ENCODE measurements at places on chromosomes 3 and 15.

DNA sequence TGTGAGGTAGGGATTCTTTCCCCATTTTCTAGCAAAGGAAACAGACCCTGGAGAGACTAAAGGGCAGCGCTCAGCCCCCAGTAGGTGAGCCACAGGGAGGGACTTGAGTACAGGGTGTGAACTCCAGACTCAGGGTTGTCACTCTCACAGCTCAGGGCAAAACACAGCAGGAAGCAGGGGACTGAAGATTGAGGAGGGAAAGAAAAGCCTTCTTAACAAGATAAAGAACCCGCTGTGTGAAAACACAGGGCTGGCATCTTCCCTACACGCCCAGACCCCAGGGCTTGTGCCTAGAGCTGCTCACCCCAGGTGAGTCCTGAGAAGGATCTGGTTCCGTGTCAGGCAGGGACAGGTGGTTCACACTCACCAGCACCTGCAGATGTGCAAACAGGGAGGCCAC, 59.6 kb downstream of the ABTB1 start:
- no peak for DNase-seq

- DNase-seq, result no peak
These were observed 247.3 kb upstream of the SUCLG2 start for GRCh38 chr3:67901681-67902080.

DNA sequence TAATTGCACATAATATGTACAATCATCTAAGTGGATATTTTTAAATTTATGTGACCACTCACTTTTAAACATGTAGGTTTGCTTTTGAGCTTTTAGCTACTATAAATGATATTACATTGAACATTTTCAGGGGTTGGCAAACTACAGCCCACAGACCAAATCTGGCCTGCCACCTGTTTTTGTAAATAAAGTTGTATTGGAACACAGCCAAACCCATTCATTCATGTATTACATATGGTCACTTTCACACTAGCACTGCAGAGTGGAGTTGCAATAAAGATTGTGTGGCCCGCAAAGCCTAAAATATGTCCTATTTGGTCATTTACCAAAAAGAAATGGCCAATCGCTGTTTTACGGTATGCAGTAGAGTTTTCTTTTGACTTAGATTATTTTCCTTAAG, 21.2 kb downstream of the CMTM7 start:
- DNase-seq, result no peak

DNA sequence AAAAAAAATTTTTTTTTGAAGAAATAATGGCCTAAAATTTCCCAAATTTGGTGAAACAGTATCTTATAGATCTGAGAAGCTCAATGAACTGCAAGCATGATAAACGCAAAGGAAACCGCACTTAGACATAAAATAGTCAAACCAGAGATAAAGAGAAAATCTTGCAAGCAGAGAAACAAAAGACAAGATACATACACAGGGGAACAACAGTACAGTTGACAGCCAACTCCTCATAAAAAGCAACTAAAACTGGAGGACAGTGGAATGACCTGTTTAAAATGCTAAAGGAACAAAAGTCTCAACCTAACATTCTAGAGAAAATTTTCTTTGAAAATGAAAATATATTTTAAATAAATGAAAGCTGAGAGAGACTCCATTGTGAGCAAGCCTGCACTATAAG, 107.5 kb downstream of the RASA2 start:
- no peak for DNase-seq

GRCh38 chr3:104916971-104917370, 449.7 kb upstream of the ALCAM start:
- DNase-seq, result no peak

- no peak for DNase-seq
These were observed 689.9 kb upstream of the SEMA6D start for GRCh38 chr15:47027322-47027946.

GRCh38 chr3:185423178-185423577, 60.2 kb downstream of the MAP3K13 start:
- DNase-seq, result no peak

DNA sequence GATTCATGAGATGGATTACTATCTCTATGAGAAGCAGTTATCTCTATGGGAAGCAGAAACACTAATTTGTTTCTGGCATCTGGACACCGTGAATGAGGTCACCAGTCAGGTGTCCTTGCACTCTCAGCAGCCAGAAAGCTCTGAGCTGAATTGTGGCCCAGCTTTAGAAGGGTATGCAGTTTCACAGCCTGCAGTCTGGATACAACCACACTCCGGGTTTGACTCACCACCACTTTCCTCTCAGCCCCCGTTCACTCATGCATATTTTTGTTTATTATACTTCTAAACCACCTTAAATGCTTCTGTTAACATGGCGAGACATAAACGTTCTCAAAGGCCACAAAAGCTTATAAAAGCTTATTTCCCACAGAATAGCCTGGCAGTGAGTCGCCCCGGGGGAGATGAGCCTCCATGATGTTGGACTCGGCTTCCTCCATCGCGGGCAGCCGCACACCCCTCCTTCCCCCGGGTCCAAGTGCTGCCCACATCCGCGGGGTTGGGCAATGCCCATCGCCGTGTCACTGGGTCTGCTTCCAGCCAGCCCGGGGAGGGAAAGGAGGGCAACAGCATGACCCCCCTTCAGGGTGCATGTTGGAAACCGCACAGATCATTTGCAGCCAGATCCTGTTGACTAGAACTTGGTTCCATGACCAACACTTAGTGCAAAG, 16.8 kb upstream of the SLC41A3 start:
- DNase-seq, result no peak

GRCh38 chr3:130506031-130506430, 10.9 kb upstream of the COL6A6 start:
- DNase-seq, result no peak

- DNase-seq, result no peak
These were observed 199.9 kb downstream of the VGLL3 start for GRCh38 chr3:86790884-86791549.

DNA sequence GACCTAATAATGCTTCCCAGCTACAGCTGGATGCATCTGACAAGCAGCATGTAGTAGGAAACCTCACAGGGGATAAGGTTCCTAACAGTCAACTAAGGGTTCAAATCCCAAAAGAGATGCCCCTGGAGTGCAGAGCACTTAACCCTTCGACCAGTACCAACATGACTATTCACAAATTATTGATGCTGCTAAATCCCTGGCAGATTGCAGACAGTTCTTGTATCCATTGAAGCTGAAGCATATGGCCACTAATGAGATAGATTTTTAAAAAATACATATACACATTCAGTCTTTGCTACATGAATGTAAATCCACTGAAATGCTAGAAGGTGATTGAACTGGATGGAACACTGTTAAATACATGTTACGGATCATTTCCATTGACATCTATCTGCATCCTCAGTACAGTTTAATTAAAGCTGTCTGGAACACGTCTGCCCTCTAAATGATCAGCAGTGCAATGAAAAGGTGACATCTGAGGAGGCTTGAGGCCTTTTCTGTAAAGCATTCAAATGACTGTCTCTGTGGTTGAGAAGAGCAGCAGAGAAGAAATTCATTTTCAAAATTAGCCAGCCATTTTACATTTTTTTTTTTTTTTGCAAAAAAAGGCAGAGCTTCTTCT, 19.5 kb upstream of the NANOGP8 start:
- no peak for DNase-seq

DNA sequence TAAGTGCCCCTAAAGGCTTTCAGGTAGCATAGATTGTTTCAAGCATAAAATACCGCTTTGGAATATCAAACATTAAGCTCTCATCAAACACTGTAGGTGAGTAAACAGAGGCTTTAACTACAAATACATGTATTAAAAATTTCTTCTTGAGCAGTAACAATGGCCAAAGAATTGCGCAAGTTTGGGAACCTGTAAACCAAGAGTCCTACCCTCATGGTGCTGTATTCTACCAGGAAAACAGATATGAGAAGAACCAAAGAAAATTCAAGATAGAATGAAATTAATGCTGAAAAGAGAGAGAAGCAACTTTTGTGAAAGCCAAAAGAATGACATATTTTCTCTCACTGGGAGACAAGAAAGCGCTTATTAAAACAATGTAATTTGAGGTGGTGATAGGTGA, 45.5 kb downstream of the CPNE4 start:
- no peak for DNase-seq

DNA sequence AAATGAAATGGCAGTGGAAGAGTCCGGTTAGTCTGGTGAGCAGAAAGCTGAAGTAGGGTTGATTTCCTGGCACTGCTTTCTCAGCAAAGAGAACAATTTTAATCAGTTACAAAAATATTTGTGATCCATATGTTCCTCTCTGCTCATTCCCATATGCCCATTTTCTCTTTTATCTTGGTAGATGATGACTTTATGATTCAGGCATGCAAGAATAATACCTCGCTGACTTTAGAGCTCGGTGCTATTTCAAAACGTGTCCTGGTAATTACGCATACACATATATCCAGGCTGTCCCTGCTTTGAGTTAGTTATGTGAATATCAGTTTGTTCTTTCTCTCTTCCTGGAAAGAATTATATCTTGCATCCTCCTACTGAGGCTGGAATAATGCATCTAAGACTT, 38.5 kb downstream of the ARPP21 start:
- DNase-seq, result no peak

DNA sequence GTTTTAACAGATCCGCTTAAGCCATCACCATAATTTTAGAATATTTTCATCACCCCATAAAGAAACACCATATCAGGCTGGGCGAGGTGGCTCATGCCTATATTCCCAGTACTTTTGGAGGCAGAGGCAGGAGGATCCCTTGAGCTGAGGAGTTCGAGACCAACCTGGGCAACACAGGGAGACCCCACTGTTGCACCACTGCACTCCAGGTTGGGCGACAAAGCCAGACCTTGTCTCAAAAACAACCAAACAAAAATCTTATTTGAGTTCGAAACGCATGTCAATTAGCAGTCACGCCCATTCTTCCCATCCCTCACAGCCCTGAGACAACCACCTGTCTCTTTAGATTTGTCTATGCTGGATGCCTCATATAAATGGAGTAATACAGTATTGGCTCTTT, 119.9 kb downstream of the KLF13 start:
- no peak for DNase-seq

GRCh38 chr3:128366136-128366535, 100.6 kb downstream of the DNAJB8 start:
- DNase-seq, result no peak

DNA sequence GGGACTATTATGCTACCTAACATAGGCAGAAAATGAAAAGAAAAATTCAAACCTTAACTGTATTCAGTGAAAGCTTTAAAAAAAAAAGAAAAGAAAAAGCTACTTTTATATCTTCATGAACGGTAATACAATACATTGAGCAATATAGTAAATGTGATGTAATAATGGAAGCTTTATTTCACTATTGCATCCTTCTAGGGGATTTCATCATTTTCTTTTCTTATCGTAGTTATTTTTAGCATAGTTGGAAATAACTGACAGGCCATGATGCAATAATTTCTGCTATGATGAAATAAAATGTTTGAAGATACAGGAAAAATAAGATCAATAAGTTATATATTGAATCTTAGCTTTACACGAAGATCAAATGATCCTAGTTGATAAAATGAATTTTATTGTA, 40.3 kb upstream of the ZCWPW2 start:
- no peak for DNase-seq

DNA sequence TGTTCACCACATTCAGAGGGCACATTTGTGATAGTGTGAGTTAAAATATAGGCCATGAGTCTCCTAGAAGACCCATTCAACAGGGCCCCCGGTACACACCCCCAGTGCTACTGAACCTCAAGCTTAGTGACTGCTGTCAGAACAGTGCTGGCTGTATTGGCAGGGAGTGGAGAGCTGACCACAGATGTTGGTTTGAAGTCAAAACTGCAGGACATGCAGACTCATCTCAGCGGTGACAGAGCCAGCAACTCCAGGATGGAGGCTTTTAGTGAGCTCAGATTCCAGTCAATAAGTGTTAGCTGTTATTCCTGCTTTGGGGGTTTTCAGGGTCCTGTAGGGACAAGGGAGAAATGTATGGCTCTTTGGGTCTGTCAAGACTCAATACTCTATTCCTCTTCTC, 29.1 kb downstream of the PRR20G start:
- no peak for DNase-seq

DNA sequence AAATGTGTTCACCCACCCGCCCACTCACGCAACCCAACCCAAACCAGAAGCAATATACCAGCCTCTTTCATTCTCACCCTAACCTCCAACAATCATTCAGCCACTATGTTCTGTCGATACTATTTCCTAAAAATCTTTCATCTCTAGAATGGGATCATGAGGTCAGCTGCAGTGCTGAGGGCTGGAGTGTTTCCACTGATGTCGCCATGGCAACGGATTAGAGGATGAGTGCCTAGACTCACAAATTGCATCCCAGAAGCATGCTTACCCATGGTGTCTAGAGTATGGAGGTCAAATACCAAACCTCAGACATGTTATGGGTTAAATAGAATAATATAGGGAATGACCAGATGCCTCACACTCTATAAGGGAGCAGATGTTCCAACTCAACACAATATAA, 138.5 kb downstream of the GABRB3 start:
- no peak for DNase-seq

DNA sequence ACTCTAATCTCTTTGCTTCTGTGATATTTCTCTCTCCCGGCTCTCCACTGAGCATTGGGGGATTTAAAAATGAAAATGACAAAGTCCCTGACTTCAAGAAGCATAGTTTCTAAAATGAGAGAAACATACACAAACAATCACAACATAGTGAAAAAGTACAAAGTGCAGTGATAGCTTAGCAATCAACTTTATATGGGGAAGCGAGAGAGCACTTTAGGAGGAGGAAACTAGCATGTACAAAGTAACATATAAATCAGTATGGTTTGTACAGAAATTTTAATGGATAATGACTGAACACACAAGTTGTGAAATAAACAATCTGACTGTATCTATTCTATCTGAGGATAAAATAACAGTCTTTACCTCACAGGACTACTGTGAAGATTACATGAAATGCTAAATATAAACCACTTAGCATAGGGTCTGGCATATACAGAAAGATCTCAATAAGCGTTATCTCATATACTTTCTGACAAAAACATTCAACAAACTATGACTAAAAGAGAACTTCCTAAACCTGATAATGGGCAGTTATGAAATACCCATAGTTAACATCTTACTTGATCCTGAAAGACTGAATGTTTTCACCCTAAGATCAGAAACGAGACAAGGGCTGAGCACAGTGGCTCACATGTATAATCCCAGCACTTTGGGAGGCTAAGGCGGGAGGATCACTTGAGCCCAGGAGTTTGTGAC, 61.2 kb downstream of the PEAK1 start:
- no peak for DNase-seq

- DNase-seq, result no peak
These were observed 69.3 kb upstream of the BFSP2 start for GRCh38 chr3:133330522-133330921.

GRCh38 chr3:35653347-35653746, 14.0 kb downstream of the ARPP21 start:
- no peak for DNase-seq

DNA sequence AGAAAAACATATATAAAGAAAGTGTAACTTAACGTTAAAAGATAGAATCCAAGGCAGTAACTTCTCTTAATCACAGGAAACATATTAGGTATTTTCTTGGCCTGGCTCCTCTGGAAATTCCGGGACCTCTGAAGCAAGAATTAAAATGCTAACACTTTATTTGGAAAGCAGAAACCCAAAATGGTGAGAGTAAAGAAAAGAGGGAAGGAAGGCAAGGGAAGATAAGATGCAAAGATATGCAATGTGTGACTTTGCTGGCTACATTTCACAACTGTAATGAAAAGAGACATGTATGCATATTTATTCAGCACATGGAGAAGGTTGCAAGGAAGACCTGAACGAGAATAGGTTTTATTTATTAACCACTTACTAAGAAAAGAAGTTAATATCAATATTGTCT, 372.5 kb downstream of the TBL1XR1 start:
- no peak for DNase-seq

- no peak for DNase-seq
These were observed 205.3 kb downstream of the CTNNB1 start for GRCh38 chr3:41404582-41404981.
